Activated CD4-positive, alpha-beta memory T cell treated with anti-CD3 and anti-CD28 coated beads, Interleukin-2, amount 10 ng/mL, durations not matched to agents 7 days and 5 days (primary cell): ENCODE measurements at places on chromosomes 6 and 20. TPM values are rescaled to one million over a fixed set of nuclear protein-coding genes. Genes with fewer than 3 reads are reported as not detected.

GRCh38 chr6:148316308-148316707, 26.3 kb upstream of the SASH1 start:
- H3K4me3 ChIP-seq: no peak overlapping the region
- peaks cover 2% of the 10 kb centered on the region for H3K27me3 ChIP-seq
- DNase-seq: no peak
- no peak overlapping the region for H3K27ac ChIP-seq
- no peaks in the 10 kb centered on the region for H3K36me3 ChIP-seq

Gene IYD
- not detected for total RNA-seq

Gene HEY2
- not detected for total RNA-seq

DNA sequence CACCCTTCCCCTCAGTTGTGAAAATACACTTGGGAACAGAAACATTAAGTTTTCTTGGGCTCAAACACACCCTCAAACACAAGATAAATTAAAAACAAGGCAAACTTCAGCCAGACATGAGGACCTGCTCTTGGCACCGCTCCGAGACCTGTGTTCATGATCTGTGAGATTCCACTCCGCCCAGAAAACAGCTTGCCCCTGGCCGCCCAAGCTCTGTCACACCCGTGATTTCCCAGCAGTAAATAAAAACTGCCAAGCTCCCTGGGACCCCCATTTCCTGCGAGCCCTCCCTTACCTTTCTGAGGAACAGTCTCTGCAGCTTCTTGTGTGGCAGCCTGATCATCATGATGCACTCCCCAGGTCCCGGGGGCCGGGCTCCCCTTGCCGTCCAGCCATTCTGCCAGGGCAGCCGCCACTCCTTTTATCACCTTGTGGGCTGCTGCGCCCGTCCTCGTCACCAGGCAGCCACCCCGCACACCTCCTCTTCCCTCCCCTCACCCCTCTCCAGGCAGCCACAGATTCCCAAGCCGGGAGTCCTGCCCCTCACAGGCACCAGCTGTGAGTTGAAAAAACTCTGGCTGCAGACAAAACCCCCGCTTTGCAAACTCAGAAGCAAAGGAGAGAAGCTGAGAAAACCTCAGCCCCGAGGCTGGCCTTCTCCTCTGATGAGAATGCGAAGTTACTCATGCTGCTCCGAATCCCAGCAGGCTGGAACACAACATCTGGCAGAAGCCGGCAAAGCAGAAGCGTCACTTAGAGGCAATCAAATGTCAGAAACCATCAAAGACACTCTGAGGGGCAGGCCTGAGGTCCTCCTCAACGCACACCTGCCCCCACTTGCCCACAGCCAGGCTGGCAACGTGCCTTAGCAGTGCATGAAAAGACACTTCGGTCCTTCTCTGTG, 130.4 kb upstream of the RPS6KA2 start:
- peaks cover 10% of the 10 kb centered on the region for H3K4me1 ChIP-seq
- H3K36me3 ChIP-seq: no peaks in the 10 kb centered on the region
- no peak overlapping the region for H3K4me3 ChIP-seq
- peaks cover 34% of the 10 kb centered on the region for H3K27me3 ChIP-seq
- H3K27ac ChIP-seq: no peak overlapping the region
- DNase-seq: no peak

DNA sequence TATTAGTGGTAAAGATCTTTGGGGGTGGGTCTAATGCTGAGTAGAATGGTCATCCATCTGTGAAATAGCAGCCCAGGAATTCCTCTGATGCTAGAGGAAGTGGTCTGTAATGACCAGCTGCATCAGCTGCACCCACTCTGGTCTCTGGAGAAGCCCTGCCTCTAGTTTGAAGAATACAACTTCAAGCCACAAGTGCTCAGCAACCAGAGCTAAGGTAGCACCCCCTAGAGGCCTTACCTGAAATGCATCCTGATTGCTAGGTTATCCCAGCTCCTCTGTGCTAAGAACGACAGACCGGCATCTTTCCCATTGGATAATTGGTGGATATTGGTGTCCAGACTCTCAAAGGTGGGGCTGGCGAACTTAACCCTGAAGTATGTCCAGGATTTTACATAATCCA, 58.2 kb downstream of the DNAH8 start:
- peaks cover 4% of the 10 kb centered on the region for H3K4me1 ChIP-seq
- H3K27ac ChIP-seq: no peak overlapping the region
- no peak overlapping the region for H3K4me3 ChIP-seq
- DNase-seq: peak; percentile 29
- peaks cover 10% of the 10 kb centered on the region for H3K27me3 ChIP-seq
- no peaks in the 10 kb centered on the region for H3K36me3 ChIP-seq

- H3K4me1 ChIP-seq: peaks cover 19% of the 10 kb centered on the region
- H3K27me3 ChIP-seq: peaks cover 45% of the 10 kb centered on the region
- H3K4me3 ChIP-seq: no peak overlapping the region
- DNase-seq: peak; percentile 50
- no peaks in the 10 kb centered on the region for H3K36me3 ChIP-seq
Observed at GRCh38 chr6:147506704-147507114, 1.8 kb upstream of the SAMD5 start.

DNA sequence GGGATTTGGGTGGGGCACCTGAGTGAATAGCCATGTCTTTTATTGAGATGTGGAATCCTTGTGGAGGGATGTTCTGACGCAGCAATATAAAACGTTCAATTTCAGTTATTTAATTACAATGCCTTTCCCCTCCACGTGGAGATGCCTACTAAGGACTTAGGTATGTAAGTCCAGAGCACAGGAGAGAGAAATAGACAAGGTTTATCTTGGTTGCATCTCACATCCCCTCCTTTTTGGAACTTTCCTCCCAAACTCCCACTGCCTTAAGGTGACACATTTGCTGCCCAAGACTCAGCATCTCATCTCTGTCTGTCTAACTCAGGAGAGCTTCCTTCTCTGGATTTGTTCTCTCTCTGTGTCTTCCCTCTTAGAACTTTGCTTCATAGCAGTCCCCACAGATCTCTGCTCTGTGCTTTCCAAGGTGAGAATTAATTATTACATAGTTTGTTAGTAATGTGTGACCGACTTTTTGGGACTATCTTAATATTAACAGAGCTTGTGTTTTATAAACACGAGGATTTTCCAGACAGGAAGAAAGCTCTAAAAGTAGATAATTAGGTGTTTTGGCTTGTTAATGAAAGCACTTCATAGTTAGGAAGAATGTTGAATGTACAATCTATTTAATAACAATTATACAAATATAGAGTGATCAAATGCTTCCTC, 52.6 kb downstream of the COL19A1 start:
- peaks cover 10% of the 10 kb centered on the region for H3K4me1 ChIP-seq
- H3K27ac ChIP-seq: no peak overlapping the region
- no peak for DNase-seq

DNA sequence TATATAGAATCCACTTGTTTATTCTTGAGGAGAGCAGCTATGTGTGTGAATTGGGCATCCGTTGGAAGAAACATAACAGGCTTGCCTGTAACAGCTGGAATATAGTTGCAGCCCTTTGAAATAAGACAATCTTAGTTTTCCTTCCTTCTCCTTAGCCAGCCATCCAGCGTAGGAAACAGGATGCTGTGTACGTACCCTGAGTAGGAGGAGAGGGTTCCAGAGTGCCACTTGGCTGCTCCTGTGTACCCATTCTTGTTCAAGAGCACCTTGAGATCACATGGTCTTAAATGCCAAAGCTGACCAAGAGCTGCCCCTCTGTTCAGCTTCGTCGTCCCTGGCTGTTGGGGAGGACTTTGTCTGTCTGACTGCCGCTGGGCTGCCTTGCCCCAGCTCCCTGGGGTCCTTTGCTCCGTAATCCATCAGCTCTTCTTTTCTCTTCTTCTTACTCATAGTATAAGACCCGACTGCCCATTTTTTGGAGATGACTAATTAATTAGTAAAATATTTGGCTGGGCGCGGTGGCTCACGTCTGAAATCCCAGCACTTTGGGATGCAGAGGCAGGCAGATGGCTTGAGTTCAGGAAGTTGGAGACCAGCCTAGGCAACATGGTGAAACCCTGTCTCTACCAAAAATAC, 49.0 kb downstream of the RREB1 start:
- no peak overlapping the region for H3K4me3 ChIP-seq
- DNase-seq: no peak
- H3K27ac ChIP-seq: no peak overlapping the region
- no peaks in the 10 kb centered on the region for H3K27me3 ChIP-seq

Gene ZFP57
- not detected for total RNA-seq

GRCh38 chr6:155079985-155080452, 84.9 kb downstream of the TIAM2 start:
- H3K27me3 ChIP-seq: no peaks in the 10 kb centered on the region
- H3K27ac ChIP-seq: no peak overlapping the region
- H3K4me3 ChIP-seq: no peak overlapping the region
- DNase-seq: no peak

DNA sequence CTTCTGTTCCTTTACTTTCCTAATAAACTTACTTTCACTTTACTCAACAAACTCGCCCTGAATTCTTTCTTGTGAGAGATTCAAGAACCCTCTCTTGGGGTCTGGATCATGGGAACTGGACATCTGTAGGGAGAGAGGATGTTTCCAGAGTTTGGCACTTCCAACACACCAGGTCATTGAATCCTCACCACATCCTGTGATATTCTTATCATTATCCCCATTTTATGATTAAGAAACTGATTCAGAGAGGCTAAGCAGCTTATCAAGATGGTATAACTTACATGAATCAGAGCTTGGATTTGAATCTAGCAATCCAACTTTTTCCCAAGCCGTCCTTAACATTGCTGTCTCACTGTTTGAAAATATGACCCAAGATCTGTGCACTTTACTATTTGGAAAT, 15.5 kb downstream of the PPIL6 start:
- H3K36me3 ChIP-seq: no peaks in the 10 kb centered on the region
- H3K27ac ChIP-seq: no peak overlapping the region
- peaks cover 3% of the 10 kb centered on the region for H3K27me3 ChIP-seq
- no peak overlapping the region for H3K4me3 ChIP-seq

DNA sequence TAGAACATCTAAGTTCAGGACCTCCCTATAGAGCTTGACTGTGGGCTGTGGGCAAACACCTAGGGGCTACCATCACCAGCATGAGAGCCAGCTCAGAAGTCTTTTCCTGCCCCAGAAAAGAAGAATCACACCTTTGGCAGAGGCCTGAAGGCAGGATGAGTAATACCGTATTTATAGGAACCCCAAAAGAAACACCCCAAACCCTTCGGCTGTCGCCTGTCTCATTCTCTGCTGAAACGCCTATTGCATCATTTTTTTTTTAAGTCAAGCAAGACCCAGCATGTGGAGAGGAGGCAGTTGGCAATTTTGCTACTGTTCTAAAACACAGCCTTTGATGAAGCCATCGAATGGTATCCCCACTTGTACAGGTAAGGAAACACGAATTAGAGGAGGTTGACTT, 436.4 kb downstream of the TFAP2A start:
- H3K4me3 ChIP-seq: no peak overlapping the region
- H3K27ac ChIP-seq: no peak overlapping the region
- no peaks in the 10 kb centered on the region for H3K36me3 ChIP-seq
- no peak for DNase-seq

Gene LBP
- not detected for total RNA-seq

- H3K36me3 ChIP-seq: no peaks in the 10 kb centered on the region
- no peaks in the 10 kb centered on the region for H3K4me1 ChIP-seq
- no peaks in the 10 kb centered on the region for H3K27me3 ChIP-seq
- H3K27ac ChIP-seq: no peak overlapping the region
- no peak overlapping the region for H3K4me3 ChIP-seq
Observed at GRCh38 chr6:165486183-165487137, 176.6 kb downstream of the PDE10A start.

DNA sequence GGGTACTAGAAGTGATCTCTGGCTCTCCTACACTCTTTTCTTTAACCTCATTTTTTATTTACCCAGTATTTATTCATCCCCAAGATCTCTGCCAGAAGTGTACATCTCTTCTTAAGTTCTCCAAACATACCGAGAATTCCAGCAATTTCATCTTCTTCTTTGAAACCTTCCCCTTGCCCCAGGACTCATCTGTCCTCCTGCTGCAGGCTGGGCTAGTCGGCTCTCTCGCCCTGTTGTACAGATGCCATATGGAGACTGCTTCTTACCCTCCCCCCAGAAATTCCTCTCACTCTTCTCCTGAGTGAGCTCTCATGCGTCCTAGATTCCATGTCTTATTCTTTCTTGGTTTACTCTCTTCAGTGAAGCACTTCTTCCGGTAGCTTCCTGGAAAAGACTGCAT, 21.9 kb upstream of the PNRC1 start:
- DNase-seq: no peak
- H3K36me3 ChIP-seq: no peaks in the 10 kb centered on the region
- no peak overlapping the region for H3K27ac ChIP-seq
- H3K27me3 ChIP-seq: no peaks in the 10 kb centered on the region
